ENCODE measurements at places on chromosomes 12 and 14. TPM values are rescaled to one million over a fixed set of nuclear protein-coding genes. Genes with fewer than 3 reads are reported as not detected.

Gene SPIC
- polyA plus RNA-seq, result not detected

- no peaks in the 10 kb centered on the region for H3K36me3 ChIP-seq
- peaks cover 3% of the 10 kb centered on the region for H3K27me3 ChIP-seq
- H3K4me1 ChIP-seq, result no peaks in the 10 kb centered on the region
- no peak overlapping the region for H3K4me3 ChIP-seq
- no peak overlapping the region for H3K27ac ChIP-seq
- DNase-seq, result no peak
Observed at GRCh38 chr12:78886719-78887407, 22.3 kb downstream of the SYT1 start.

GRCh38 chr14:99644035-99644587 is 818 bp upstream of the HHIPL1 start:
- peaks cover 14% of the 10 kb centered on the region for H3K27me3 ChIP-seq
- no peak overlapping the region for H3K27ac ChIP-seq
- H3K36me3 ChIP-seq, result no peaks in the 10 kb centered on the region
- no peaks in the 10 kb centered on the region for H3K4me1 ChIP-seq
- no peak for DNase-seq
- H3K4me3 ChIP-seq, result no peak overlapping the region

DNA sequence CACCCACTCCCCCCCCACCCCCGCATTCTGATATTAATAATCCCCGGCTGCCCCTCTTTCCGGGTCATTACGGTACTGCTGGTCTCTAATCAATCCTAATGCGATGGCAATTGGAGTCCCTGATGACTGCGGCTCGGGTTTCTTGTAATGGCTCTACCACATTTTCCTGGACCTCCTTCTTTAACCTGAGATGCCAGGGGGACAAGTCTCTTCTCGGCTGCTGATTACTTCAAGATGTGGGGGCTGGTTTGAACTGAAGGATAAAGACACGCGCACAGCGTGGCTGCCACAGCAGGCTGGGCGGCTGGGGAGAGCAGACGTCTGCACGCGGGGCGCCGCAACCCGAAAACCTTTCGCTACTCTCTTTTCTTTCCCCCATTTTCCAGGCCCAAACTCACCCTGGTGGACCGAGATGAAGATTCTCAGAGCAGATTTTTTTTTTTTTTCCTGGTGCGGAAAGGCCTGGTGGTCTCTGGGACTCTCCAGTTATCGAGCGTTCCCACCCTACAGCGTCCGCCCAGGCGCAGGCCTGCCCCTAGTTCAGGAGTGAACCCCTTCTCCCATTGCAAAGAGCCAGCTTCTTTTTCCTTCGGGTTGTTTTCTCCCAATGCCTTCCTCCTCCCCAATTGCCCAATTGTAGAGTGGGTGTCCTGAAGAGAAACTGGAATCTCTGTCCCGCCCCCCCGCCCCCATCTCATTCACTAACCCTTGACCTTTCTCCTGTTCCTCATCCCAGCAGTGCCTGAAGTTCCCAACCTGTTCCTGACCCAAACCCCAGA is 6.0 kb upstream of the SIX1 start:
- DNase-seq, result no peak
- no peak overlapping the region for H3K27ac ChIP-seq
- peaks cover 73% of the 10 kb centered on the region for H3K27me3 ChIP-seq
- H3K4me1 ChIP-seq, result peaks cover 27% of the 10 kb centered on the region

Gene TAS2R7
- polyA plus RNA-seq, result not detected

DNA sequence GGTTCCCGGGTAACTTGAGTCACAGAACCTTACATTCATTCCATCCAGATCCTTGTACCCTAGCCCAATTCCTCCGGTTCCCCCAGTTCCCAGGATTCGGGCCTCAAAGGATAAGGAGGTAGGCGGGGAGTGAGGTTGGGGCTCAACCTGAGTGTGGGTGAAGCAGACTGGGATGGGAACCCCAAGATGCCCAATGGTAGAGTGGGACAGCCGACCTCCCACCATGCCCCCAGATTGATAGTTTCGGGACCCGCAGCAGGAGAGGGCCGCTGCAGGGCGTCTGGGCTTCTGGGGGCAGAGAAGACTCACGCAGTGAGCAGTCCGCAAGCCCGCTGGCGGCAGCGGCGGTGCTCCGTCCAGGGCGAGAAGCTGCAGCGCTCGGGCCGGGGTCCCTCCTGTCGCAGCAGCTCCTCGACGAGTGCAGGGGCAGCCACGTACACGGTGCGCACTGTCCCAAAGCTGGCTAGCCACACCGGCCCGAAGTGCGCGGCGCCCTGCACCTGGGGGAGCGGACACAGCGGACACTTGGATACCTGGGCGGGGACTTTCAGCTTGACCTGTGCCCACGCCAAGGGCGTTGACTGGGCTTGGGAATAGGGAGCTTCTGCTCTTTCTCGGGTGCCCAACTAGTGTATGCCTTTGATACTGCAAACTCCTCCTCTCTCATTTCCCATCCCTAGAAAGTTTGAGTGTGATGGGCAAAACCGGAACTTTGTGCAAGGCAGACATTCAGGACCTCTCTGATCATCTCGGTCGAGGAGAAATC is 997 bp downstream of the CYP27B1 start:
- peak overlapping the region; percentile 71 for H3K4me3 ChIP-seq
- no peak overlapping the region for H3K27ac ChIP-seq
- peaks cover 5% of the 10 kb centered on the region for H3K36me3 ChIP-seq
- H3K4me1 ChIP-seq, result peaks cover 29% of the 10 kb centered on the region
- peaks cover 18% of the 10 kb centered on the region for H3K27me3 ChIP-seq

Gene ZBTB42
- polyA plus RNA-seq, result 2.0 TPM

GRCh38 chr12:108839890-108840230 is 17.5 kb downstream of the SSH1 start:
- peak overlapping the region; percentile 95 for H3K27ac ChIP-seq
- no peaks in the 10 kb centered on the region for H3K36me3 ChIP-seq
- DNase-seq, result no peak
- H3K4me1 ChIP-seq, result peaks cover 62% of the 10 kb centered on the region

DNA sequence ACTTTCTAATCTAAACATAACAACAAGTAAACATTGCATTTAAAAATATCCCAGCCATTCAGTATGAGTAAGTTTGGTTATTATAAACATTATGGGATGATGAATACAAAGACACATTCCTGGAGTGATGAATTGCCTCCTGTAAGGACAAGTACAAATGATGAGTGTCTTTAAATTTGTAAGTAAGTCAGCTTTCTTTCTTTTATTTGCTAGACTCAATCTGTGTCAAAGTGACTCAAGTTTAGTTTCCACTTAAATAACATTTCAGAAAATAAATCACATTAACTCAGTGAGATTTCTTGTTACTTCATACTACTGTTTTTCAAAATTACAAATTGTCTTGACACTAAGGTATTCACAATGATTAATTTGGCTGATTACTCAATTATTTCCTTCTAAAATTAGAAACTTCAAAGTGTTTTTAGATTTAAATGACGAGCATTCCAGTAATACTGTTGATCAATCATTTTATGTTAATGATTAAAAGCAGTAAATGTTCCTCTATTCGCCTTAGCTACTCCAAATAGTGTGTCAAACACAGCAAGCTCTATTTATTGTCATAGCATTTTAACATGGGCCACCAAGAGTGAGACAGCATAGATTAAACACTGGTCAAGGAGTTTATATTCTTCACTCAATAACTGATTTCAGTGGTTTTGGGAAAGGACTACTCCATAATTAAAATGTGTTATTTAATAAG is 658.0 kb upstream of the MDGA2 start:
- no peak for DNase-seq
- no peak overlapping the region for H3K4me3 ChIP-seq
- H3K27me3 ChIP-seq, result no peaks in the 10 kb centered on the region
- no peaks in the 10 kb centered on the region for H3K36me3 ChIP-seq
- no peaks in the 10 kb centered on the region for H3K4me1 ChIP-seq
- H3K27ac ChIP-seq, result no peak overlapping the region

DNA sequence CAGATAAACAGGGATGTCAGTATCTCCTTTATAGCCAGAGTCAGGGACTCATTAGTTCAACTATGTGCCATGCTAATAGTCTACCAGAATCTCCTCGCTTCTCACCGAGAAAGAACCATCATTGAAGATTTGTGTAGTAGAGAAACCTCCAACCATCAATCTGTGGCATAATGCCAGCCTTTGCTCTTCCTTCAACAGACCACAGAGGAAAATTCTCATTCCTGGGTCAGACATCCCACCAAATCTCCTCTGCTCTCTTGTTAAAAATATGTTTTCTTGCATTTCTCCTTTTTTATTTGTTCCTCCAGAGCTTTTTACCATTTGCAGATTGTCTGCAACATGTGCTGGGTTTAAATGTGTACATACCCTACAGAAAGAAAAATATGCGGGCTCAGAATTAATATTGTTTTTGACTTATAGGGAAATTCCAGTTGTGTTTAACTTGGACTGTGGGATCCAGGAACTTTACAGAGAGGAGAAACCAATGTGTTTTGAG is 64.9 kb downstream of the LLPH start:
- H3K4me3 ChIP-seq, result no peak overlapping the region
- DNase-seq, result no peak
- peaks cover 6% of the 10 kb centered on the region for H3K27me3 ChIP-seq
- H3K36me3 ChIP-seq, result no peaks in the 10 kb centered on the region

- H3K36me3 ChIP-seq, result no peaks in the 10 kb centered on the region
- DNase-seq, result peak; percentile 66
- H3K4me3 ChIP-seq, result peak overlapping the region; percentile 68
- H3K27ac ChIP-seq, result peak overlapping the region; percentile 92
Observed at GRCh38 chr14:35416108-35416750, 11.7 kb upstream of the NFKBIA start.

- H3K27me3 ChIP-seq, result no peaks in the 10 kb centered on the region
- no peak overlapping the region for H3K4me3 ChIP-seq
- peaks cover 15% of the 10 kb centered on the region for H3K36me3 ChIP-seq
- DNase-seq, result no peak
Observed at GRCh38 chr14:91300283-91300895, 55.9 kb upstream of the GPR68 start.

Gene TRPV4
- polyA plus RNA-seq, result not detected

DNA sequence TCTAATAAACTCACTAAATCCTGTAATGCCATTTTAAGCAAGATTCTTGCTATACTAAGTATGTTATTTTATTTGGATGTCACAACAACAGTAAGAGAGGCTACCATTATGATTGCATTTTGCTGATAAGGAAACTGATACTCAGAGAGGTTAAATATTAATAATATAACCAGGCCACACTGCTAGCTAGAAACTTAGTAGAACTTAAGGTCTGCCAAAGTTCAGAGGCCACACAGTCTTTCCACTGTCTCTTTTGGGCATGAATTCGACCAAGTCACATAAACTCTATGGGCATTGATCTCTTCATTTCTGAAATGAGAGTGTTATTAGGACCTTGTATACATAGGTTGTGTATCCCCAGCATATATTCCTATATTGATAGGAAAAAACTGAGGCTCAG is 147.9 kb downstream of the SYNE2 start:
- H3K27me3 ChIP-seq, result peaks cover 4% of the 10 kb centered on the region
- H3K27ac ChIP-seq, result no peak overlapping the region
- H3K36me3 ChIP-seq, result peaks cover 51% of the 10 kb centered on the region
- H3K4me1 ChIP-seq, result no peaks in the 10 kb centered on the region
- no peak for DNase-seq

DNA sequence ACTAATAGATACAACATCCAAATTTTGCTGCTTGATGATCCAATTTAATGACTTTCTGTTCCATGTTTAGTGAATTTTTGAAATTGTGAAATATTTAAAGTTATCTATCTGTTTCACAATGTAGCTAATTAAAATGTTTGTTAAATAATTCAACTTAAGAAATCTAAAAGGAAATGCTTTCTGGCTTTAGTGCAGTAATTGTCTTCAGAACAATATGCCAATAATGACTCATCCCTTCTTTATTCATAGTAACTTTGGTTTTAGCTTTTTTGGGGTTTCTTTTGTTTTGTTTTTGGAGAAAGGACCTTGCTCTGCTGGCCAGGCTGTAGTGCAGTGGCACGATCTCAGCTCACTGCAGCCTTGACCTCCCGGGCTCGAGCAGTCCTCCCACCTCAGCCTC is 479.2 kb upstream of the RGS6 start:
- H3K27ac ChIP-seq, result no peak overlapping the region
- no peaks in the 10 kb centered on the region for H3K36me3 ChIP-seq
- peaks cover 5% of the 10 kb centered on the region for H3K4me1 ChIP-seq
- DNase-seq, result no peak

GRCh38 chr12:101785671-101786070 is 45.1 kb downstream of the GNPTAB start:
- no peak for DNase-seq
- H3K27me3 ChIP-seq, result peaks cover 2% of the 10 kb centered on the region
- peak overlapping the region; percentile 60 for H3K27ac ChIP-seq
- H3K4me1 ChIP-seq, result peaks cover 81% of the 10 kb centered on the region

Gene ATF7IP
- polyA plus RNA-seq, result 84.9 TPM

Gene GUCY2C
- polyA plus RNA-seq, result not detected

DNA sequence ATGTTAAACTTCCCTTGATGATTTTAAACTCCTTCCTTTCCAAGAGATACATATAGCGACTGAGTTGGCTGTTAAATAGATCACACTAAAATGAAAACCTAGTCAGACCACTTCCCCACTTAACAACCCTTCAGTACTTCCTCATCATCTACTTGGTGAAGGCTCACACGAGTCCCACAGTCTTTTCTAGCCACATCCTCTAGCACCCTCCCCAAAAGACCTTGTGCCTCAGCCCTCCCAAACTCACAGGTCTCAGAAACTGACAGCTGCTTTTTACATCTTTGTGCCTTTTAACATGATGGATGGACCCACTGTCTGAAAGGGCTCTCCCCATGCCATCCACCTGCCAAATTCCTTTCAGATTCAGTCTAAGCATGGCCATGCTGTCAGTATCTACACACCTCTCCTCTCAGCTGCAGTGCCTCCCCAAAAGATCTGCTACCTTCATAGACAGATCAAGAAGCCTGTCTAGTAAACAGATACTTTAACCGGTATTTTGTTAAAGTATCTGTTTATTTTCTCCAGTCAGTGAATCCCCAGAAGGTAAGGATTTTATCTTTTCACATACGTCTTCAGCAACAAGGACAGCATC is 65.1 kb upstream of the GPHB5 start:
- peak overlapping the region; percentile 92 for H3K27ac ChIP-seq
- peaks cover 32% of the 10 kb centered on the region for H3K4me1 ChIP-seq
- peaks cover 25% of the 10 kb centered on the region for H3K36me3 ChIP-seq
- peak; percentile 57 for DNase-seq
- H3K27me3 ChIP-seq, result peaks cover 6% of the 10 kb centered on the region

DNA sequence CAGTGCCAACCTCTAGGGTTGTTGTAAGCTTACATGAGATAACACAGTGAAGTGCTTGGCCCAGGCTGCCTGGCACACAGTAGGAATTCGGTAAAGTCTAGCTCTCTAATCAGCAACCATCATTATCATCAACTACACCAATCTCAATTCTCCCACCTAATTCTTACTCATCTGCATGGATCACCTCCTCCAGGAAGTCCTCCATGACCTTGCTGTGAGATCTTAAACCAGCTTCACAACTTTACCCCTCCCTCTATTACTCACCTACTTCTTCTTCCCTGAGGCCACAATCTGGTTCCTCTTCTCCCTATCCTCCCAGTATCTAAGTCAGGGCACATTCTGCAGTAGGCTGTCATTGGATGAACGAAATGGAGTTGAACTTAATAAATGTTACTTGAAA is 67.3 kb downstream of the GSC start:
- no peaks in the 10 kb centered on the region for H3K36me3 ChIP-seq
- no peaks in the 10 kb centered on the region for H3K4me1 ChIP-seq
- no peak overlapping the region for H3K4me3 ChIP-seq

Gene IL22
- polyA plus RNA-seq, result not detected

Data from immature natural killer cell (primary cell).